Stimulated activated CD8-positive, alpha-beta memory T cell treated with anti-CD3 and anti-CD28 coated beads, Interleukin-15, amount 100 ng/mL, for 48 hours (primary cell): ENCODE measurements at places on chromosomes 1 and 21.

DNA sequence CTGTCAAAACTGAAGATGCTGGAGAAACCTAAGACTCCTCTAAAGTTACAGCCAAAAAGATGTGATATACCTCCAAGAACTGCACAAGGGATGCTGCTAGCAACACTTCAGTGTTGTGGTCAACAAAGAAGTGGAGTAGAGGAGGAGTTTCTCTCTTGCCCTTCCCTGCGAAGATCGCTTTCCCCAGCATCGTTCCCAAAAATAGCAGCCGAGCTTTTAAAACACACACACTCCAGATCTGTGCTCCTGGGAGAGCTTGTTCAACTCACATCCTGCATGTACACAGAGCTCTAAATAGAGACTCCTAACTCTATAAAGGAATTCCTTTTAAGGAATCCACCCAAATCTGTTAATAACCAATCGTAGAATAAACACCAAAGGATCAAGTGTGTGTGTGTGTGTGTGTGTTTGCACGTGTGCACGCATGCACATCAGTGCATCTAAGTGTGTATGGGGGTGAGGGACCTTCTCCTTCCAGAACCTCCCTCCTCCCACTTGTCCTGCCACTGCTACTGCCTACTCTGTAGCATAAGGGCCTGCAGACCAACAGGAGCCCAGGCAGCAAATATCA is 58.5 kb downstream of the PSMG1 start:
- DNase-seq = no peak

- DNase-seq = no peak
These were observed 26.4 kb downstream of the CNST start for GRCh38 chr1:246592695-246593094.

- no peak for DNase-seq
These were observed 369.6 kb upstream of the ADGRL4 start for GRCh38 chr1:79376106-79376505.

DNA sequence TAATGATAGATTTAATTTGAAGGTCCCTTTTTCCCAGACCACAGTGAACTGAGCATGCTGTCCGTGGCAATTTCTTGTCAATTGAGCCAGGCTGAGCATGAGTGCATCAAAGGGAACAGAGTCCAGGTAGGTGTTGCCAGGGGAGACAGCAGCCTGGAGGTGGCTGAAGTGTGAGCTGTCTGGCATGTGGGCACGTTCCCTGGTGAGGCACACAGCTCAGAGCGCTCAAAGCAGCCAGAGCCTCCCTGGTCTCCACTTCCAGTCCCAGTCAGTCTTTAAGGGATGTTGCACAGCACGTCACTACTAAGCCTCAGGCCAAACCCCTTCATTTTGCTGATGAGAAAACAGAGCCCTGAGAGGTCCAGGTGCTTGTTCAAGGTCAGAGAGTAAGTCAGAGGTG is 251.4 kb downstream of the MATN1 start:
- no peak for DNase-seq

- no peak for DNase-seq
These were observed at the start of gene SLAMF9 for GRCh38 chr1:159953536-159954515. Gene SLAMF9, minus strand, starts transcription at chr1:159954237. Its CDS starts 100 bp downstream, at chr1:159954137.

DNA sequence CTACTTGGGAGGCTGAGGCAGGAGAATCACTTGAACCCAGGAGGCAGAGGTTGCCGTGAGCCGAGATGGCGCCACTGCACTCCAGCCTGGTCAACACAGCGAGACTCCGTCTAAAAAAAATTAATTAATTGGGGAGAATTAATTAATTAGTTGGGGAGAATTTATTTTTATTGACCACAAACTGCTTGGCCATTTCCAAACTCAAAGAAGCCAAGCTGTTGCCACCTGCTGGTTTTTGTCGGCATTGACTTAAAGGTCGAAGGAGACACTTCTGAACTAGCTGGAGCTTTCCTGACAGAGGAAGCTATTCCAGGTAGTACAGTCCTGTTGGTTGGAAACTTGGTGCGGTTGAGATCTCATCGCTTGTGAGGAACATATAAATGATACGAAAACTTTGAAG is 13.1 kb downstream of the MAP1LC3C start:
- no peak for DNase-seq

GRCh38 chr1:96581772-96582171 is 139.8 kb upstream of the PTBP2 start:
- no peak for DNase-seq

DNA sequence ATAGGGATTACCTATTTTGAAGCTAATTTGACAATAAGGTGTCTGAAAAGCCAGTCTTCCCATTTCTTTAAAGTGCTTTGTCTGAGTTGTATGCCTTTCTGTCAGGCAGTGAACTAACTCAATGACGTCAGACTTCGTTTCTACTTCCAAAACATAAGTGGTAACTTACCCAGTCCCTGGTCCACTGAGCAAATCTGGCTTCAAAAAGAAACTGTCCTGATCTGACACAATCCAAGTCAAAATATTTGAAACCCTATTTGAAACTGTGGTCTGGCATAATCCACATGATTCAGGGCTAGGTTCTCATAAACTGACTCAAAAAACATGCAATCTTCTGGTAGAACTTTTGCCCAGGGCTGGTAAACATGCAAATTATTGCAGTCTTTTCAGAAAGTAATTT is 34.0 kb downstream of the DIRAS3 start:
- no peak for DNase-seq

DNA sequence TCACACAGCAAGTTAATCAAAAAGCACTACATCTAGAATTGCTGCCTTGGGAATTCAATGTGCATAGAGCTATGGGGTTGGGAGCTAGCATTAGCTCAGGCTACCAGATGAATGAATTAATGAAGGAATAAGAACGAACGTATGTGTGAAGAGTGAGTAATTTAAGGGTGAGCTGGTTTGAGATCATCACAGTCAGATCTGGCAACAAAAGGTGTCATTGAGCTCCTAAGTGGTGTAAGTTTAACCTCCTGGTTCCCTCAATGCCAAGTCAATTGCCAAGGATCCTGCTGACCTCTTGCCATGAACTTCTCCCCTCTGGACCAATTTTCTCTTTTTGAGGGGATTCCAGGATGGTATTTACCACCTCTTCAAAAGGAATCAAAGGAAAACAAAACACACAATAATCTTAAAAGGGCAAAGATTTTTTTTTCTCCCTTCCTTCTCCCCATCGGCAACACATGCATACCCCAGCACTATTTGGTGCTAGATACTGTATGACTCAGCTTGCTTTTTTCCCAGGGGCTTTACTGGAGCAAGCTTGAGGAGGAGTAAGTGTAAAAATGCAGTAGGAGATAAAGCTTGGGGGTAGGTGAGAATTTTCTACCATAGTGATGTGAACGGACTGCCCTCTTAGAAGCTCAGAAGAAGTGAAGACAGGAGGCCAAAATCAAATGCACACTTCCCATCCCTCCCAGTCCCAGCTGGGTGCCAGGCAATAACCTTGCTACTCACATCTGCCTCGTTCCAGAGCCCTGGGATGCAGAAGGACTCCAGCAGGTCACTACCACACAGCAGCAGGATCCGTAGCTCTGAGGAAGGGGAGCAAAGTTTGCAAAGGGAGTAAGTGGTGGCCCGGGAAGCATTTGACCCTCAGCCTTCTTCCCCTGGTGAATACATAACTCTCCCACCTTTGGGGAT is 92.0 kb downstream of the LAMC2 start:
- no peak for DNase-seq

GRCh38 chr1:203301331-203301668 is 4.0 kb upstream of the BTG2 start:
- DNase-seq = no peak

- no peak for DNase-seq
These were observed 2.7 kb upstream of the SAMSN1 start for GRCh38 chr21:14548779-14549178.

DNA sequence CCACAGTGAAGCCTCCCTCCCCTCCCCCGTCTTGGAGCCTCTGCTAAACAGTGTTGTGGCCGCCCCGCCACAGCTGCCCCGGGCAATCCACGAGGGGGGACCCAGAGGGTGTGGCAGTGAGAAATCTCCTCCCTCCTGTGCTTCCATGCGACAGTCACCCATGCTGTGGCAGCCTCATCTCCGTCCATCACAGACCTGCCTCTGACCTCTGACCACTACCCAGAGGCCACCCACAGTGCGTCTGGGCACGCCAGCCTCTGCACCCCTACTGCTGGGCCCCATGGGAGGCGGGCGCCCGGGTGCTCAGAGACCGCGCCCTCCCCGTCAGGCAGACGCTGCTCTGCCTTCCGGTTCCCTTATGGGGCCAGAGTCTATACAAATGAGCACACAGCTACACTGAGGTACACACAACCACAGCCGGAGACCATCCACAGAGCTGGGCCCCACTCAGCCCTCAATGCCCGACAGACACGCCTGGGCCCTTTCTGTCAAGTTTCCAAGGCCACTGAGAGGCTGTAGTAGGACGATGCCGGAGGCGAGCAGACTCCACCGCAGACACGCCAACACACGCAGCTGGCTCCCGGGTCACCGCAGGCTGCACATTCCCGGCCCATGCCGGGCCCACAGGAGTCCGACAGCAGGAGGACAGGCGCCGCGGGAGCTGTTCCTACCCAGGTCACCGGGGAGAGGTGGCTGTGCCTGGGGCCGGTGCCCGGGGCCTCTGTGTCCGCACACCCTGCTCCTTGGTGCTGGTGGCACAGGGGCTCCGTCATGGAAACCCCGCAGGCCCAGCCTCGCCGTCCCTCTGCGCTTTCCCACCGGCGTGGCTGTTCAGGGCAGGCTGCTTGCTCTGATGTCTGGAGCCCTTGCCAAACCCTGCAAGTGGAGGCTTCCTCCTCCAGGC is 23.9 kb upstream of the TMEM52 start:
- no peak for DNase-seq

- DNase-seq = no peak
These were observed 2.5 kb upstream of the CDKN2C start for GRCh38 chr1:50967416-50968157.

DNA sequence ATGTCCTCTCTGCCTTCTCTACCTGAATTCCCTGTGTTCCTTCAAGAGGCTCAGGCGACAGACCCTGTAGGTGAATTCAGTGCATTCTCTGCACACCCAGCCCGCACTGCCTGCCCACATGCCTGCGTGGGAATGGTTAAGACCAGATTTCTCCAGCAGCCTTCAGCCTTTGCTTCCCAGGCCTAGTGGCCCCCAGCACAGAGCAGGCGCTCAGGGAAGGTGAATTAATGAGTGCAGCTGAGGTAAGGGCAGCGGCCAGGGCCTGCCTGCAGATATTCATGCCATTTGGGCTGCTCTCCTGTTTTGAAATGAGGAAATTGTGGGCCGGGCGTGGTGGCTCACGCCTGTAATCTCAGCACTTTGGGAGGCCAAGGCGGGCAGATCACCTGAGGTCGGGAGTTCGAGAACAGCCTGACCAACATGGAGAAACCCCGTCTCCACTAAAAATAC is 45.5 kb downstream of the IER5 start:
- no peak for DNase-seq

- no peak for DNase-seq
These were observed 217.4 kb downstream of the KCNH1 start for GRCh38 chr1:210916548-210916947.

DNA sequence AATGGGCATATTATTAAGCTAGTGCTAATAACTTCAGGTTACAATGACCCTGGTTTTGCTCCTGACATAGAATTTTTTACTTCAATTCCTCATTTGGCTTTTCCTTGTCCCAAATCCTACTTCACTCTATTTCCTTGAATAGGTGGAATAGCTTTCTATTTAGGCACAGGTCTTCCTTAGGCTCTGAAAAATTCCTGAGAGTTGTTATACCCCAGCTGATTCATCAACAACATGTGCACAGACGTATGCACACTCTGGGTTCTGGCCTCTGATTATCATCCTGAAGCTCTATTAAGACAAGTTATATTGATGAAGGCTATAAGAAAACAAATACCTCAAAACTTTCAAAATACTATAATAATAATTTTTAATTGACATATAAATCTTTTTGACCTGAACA is 172.4 kb downstream of the NTMT2 start:
- no peak for DNase-seq

GRCh38 chr1:106793651-106794050 is 262.8 kb upstream of the PRMT6 start:
- DNase-seq = no peak

DNA sequence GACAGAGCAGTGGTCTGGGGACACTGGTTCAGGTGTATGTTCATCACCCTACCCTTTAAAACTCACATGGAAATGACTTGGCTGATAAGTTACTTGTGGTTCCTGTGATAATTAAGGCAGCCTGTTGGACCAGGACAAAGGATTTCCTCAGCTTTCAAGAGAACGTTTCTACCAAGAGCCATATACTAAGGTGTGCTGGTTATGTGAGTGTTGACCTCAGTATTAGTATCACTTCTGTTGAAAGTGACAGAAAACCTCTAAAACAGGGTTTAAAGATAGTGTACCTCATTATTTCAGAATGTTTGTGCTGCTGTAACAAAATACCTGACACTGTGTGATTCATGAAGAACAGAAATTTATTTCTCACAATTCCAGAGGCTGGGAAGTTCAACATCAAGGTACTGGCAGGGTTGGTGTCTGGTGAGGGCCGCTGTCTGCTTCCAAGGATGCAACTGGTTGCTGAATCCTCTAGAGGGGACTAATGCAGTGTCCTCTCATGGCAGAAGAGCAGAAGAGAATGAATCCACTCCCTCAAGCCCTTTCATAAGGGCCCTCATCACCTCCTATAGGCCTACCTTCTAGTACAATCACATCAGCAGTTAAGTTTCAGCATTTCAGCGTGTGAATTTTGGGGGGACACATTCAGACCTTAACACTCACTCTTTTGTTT is 54.9 kb downstream of the UCK2 start:
- no peak for DNase-seq

DNA sequence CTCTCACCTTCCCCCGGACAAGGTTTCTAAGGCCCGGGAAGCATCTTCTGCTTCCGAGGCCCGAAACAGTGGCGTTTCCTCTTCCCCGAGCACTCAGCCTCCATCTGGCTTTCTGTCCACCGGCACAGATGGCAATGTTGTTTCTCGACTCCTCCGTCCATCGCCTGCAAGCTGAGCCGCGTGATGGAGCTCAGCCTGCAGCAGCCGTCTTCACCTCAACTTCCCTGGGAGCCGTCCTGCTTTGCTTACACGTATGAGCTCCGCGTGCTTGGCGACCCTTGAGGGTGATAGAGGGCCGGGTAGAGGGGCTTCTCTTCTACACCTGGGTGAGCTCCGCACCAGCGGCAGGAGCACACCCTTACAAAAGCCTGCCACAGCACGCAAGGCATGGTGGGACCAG is 80.4 kb downstream of the AJAP1 start:
- no peak for DNase-seq

DNA sequence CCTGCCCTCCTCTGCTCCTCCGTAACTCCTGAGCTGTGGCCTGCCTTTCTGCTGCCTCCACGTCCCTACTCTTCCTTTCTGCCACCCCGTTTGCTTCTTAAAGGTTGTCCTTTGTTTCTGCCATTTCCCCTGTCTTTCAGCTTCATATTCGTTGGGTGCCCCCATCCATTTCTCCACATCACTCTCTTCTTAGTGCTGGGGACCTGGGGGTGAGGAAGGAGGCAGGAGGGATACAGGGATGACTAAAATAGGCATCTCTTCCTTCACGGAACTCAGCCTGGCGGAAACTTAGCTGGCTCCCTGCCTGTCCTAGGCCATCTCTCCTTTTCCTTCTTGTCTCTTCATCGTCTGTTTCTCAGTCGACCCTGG is 67.0 kb upstream of the CD1D start:
- no peak for DNase-seq

GRCh38 chr21:41387042-41387819 is 25.4 kb downstream of the MX2 start:
- no peak for DNase-seq

GRCh38 chr1:6447818-6448748 is 17.9 kb downstream of the TNFRSF25 start:
- DNase-seq = no peak
